ENCODE measurements at places on chromosomes 3 and 15.
A peak's percentile ranks its signal among the peaks of the same experiment; 100 is the strongest.

GRCh38 chr3:48938156-48938555 lies 19.5 kb downstream of the ARIH2 start:
- DNase-seq: no peak

- DNase-seq: no peak
Observed at GRCh38 chr3:119195911-119196310, 22.5 kb downstream of the UPK1B start.

- peak; percentile 40 for DNase-seq
Observed at GRCh38 chr3:3081381-3082233, 28.6 kb downstream of the IL5RA start.

- peak; percentile 79 for DNase-seq
Observed at GRCh38 chr3:43024181-43024885, 45.2 kb downstream of the GASK1A start.

DNA sequence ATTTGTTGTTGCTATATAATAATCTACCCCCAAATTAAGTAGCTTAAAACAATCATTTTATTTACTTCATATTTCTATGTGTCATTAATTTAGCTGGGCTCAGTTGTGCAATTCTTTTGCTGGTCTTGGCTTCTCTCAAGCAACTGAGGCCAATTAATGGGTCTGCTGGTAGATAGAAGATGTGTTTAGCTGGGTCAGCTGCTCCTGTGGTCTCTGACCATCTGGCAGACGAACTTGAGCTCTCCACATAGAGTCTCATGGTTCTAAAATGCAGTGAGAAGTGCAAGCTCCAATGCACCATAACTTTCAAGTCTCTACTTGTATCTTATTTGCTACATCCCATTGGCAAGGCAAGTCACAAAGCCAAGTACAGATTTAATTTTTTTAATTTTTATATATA lies 515.6 kb downstream of the ZIC1 start:
- DNase-seq: no peak

- DNase-seq: no peak
Observed at GRCh38 chr3:25246913-25247312, 181.2 kb upstream of the RARB start.

GRCh38 chr3:42159706-42160472 lies 68.7 kb downstream of the TRAK1 start:
- DNase-seq: peak; percentile 26

DNA sequence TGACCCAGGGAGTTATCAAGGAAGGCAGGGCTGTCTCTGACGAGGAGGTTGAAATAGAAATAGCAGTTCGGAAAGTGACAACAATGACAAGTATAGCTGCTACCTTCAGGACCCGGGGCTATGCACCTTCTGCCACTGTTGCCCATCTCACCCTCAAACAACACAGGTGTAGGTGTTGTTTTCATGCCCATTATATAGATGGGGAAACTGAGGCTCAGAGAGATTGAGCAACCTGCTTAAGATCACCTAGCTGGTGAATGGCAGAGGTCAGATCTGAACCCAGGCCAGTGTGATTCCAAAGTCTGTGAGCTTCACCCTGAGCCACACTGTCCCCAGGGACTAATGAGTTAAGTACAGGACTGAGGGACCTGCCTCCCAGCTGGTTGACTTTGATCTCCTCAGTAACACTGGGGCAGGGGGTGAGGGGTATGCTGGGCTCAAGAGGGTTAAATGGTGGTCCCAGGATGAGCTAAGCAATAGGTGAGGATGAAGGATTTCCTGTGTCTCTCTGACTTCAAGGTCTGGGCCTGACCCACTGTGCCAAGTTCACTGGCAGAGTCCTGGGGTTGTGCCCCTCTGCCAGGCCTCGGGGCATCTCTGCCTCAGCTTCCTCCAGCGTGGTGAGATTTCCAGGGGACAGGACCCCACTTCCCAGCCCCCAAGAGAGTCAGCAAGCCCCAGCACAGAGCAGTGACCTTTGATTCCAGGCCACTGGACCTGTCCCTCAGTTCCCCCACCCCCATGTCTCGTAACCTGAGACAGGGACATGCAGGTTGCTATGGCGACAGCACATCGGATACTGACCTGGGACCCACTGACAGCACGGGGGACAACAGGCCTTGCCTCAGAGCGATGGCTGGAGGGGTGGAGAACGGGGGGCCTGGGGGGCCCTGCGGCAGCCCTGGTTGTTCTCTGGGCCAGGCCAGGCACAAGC lies 35.0 kb downstream of the ATP2B2 start:
- DNase-seq: no peak

DNA sequence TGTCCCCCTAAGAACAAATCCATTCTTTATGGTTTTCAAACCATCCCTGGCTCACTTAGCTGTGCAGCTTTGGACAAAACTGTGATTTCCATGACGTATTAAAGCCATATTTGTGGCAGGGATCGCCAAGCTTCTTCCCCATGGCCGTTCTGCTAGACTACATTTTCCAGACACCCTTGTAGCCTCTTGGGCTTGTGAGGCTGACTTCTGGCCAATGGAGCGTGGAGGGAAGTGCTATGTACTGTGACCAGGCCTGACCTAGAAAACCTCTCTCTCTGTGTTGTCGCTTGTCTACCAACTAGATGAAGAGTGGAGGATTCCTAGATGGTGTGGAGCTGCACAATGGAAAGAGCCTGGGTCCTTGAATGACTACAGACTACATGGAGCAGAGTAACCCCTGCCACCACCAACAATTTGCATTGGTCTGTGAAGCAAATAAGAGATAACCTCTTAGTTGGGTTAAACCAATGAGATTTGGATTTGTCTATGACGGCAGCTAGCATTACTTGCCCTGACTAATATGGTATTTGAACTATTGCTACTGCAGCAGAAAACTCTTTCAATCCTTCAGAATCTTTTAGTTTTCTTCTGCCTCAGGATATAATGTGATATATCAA lies 22.1 kb upstream of the MGLL start:
- DNase-seq: no peak

DNA sequence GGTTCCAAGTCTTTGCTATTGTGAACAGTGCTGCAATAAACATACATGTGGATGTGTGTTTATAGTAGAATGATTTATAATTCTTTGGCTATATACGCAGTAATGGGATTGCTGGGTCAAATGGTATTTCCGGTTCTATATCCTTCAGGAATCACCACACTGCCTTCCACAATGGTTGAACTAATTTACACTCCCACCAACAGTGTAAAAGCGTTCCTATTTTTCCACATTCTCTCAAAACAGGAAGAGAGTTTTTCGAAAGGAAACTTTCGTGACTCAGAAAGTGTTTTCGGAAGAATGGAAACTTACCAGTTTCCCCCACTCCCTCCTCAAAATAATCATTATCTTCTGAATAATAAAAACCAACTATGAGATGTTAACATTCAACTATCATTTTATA lies 205.8 kb downstream of the ALCAM start:
- DNase-seq: no peak

DNA sequence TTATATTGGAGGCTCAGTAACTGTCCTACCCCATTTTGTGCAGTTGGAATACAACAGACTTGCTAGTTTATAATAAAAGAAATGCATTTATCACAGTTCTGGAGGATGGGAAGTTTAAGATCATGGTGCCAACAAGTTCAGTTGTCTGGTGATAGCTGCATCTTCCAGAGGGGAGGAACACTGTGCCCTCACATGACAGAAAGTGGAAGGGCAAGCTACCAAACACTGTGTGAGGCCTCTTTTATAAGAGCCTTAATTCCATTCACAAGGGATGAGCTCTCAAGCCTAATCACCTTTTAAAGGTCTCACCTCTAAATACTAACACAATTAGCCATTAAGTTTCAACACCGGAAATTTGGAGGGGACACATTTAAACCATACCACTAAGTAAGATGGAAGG lies 1073.9 kb downstream of the PLOD2 start:
- DNase-seq: no peak

DNA sequence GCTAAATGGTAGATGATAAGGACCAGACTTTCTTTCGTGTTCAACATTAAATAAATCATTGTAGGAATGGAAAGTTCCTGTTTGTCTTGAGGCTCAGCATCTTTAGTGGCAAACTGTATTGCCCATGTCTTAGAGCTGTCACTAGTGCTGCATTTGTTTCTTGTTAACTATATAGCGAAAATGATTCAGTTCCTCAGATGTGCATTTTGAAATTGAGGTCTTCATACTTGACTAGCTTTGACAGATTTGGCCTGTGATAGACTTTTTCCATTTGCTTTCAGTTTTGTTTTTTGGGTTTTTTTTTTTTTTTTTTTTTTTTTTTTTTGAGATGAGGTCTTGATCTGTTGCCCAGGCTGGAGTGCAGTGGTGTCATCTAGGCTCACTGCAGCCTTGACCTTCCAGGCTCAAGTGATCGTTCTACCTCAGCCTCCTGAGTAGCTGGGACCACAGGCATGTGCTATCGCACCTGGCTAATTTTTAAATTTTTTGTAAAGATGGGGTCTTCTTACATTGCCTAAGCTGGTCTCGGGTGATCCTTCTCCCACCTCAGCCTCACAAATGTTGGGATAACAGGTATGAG lies 9.5 kb upstream of the RPLP1 start:
- DNase-seq: no peak

- no peak for DNase-seq
Observed at GRCh38 chr3:124976383-124976782, 41.8 kb upstream of the MUC13 start.

- DNase-seq: no peak
Observed at GRCh38 chr3:54312156-54312899, 190.0 kb downstream of the CACNA2D3 start.

DNA sequence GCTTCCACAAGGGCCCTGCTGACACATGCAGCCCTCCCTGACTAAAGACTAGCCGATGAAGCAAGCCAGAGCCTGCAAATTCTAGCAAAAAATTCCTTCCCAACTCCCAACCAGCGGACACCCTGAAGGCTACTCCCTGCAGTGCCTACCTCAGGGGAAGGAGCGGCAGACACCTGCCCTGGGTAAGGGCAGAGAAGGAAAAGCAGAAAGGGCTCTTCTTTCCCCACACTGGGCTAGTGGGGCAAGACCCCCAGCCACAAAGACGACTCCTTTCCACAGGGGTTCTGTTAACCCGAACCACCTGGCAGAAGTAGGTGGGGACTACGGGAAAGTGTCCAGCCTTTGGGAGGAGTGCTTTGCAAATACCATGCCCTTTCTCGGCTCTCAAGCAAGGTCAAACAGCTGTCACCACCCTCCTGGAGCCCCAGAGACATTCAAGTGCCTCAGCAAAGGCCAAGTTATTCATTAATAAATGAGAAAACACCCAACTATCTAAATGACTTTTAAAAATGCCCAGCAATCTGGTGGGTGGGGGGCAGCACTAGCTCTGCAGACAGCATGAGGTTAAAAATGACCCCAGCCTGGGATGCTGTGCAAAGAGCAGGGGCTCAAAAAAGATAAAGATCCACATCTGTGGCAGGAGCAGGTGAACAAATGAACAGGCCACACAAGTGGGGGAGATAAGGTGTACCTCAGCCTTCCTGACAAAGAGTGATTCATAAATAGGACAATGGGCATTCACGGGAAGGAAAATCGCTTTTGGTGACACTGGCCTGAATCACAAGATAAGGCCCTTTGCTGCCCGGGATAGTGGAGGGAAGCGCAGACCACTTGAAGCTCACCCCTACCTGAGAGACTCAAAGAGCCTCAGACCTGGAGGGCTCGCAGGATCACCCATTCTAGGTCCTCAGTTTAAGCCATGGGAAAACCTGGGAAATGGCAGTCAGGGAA lies 33.0 kb downstream of the CCDC12 start:
- no peak for DNase-seq

GRCh38 chr3:105967117-105967516 lies 98.3 kb upstream of the CBLB start:
- DNase-seq: no peak

GRCh38 chr3:187594272-187594671 lies 75.9 kb downstream of the SST start:
- no peak for DNase-seq

- no peak for DNase-seq
Observed at GRCh38 chr3:23162934-23163333, 40.2 kb upstream of the UBE2E2 start.

GRCh38 chr15:74335396-74335795 lies 32.0 kb downstream of the CYP11A1 start:
- DNase-seq: no peak

DNA sequence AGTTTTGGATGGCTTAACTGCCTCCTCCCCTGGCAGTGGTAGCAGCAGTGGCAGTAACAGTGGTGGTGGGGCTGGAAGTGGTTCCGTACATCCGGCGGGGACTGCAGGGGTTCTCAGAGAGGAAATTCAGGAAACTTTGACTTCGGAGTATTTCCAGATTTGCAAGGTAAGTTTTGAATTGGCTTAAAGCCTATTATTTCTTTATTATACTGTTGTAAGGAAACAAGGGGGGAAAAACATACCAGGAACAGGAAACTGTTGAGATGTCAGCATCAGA lies 1.5 kb downstream of the STXBP5L start:
- no peak for DNase-seq

DNA sequence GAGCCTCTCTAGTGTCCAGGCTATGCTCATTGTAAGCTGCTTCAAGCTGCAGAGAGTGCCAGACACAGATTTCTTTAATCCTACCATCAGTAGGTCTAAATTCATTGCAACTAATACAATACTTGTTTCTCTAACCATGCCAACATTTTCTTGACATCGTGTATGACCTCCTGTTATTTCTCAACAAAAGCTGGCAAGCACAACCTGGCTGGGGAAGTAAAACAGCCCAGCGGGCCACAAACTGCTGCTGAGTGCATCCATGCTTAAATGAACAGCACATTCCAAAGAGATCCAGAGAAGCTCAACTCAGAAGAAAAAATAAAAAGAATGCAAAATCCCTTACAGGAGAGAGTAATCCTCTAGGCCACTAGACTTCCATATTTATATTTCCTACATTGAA lies 36.5 kb downstream of the GMNC start:
- DNase-seq: no peak

GRCh38 chr3:112813723-112814171 lies 32.9 kb downstream of the CD200R1L start:
- DNase-seq: peak; percentile 64

DNA sequence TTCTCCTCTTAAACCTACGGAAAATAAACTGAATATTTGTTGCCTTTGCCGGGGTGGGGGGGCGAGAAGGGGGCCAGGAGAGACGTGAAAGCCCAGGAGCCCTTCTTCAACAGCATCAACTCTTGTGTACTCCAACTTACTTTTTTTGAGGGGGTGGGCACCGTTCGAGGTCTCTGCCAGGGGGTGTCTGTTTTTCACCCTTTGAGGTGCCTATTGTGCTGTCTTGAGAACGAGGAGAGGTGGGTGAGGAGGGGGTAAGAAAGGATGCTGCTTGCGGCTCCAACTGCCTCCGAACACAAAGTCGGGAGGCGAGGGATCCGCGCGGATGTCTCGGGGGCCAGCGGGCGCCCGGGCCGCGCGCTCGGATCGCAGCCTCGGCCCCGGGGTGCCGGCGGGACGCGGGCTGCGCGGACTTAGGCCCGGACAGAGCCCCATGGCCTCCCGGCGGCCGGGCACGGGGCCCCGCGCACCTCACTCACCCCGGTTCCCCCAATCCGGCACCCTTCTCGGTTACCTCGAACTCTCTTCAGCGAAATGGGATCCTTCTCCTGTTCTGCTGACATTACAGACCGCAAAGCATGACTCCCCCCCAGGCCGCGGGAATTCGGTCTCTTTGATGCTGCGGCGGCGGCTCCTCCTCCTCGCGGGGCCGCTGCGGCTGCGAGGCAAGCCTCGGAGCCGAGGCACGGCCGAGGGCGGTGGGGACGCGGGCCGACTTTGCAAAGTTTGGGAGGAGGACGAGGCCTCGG lies 650 bp downstream of the PYGO1 start:
- no peak for DNase-seq

All from hematopoietic multipotent progenitor cell treated with erythropoietin and hydrocortisone succinate and interleukin-3 and kit ligand, for 8 days (in vitro differentiated cells).